Activated CD4-positive, alpha-beta T cell treated with anti-CD3 and anti-CD28 coated beads, Interleukin-2, amount 10 ng/mL, durations not matched to agents 24 days and 14 days (primary cell): ENCODE measurements at places on chromosomes 3 and 15. TPM values are rescaled to one million over a fixed set of nuclear protein-coding genes. Genes with fewer than 3 reads are reported as not detected.

GRCh38 chr3:46865031-46865507, 1.8 kb upstream of the MYL3 start:
- H3K4me3 ChIP-seq: no peak overlapping the region
- no peak for DNase-seq
- H3K27ac ChIP-seq: no peak overlapping the region

DNA sequence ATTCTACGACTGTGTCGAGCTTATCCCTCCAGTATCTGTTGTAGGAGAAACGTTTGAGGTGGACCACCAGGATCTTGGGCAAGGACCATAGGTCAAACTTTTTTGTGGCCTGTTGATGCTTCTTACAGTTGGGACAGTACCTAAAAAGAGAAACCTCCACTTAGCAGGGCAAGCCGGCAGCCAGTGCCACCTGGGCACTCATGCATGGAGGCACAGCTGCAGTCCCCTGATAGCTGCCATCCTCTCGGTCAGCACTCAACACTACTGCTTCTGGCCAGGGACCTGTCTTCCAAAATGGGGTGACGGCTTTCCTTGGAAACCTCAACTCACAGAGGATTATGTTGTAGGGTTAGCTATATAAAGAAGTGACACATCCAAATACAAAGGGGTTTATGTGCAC, 7.0 kb upstream of the C3orf62 start:
- DNase-seq: no peak
- peaks cover 69% of the 10 kb centered on the region for H3K36me3 ChIP-seq
- no peak overlapping the region for H3K27ac ChIP-seq
- peaks cover 2% of the 10 kb centered on the region for H3K4me1 ChIP-seq

Gene TMEM115
- 20.3 and 20.5 TPM in 2 replicates for total RNA-seq

- no peak for DNase-seq
- peaks cover 20% of the 10 kb centered on the region for H3K4me1 ChIP-seq
- H3K27ac ChIP-seq: peak overlapping the region; percentile 12
- peaks cover 59% of the 10 kb centered on the region for H3K36me3 ChIP-seq
- no peaks in the 10 kb centered on the region for H3K27me3 ChIP-seq
These were observed 6.4 kb downstream of the WDR73 start for GRCh38 chr15:84647726-84648125.

Gene VEPH1
- not detected in 2 replicates for total RNA-seq

Gene BFSP2
- not detected in 2 replicates for total RNA-seq

DNA sequence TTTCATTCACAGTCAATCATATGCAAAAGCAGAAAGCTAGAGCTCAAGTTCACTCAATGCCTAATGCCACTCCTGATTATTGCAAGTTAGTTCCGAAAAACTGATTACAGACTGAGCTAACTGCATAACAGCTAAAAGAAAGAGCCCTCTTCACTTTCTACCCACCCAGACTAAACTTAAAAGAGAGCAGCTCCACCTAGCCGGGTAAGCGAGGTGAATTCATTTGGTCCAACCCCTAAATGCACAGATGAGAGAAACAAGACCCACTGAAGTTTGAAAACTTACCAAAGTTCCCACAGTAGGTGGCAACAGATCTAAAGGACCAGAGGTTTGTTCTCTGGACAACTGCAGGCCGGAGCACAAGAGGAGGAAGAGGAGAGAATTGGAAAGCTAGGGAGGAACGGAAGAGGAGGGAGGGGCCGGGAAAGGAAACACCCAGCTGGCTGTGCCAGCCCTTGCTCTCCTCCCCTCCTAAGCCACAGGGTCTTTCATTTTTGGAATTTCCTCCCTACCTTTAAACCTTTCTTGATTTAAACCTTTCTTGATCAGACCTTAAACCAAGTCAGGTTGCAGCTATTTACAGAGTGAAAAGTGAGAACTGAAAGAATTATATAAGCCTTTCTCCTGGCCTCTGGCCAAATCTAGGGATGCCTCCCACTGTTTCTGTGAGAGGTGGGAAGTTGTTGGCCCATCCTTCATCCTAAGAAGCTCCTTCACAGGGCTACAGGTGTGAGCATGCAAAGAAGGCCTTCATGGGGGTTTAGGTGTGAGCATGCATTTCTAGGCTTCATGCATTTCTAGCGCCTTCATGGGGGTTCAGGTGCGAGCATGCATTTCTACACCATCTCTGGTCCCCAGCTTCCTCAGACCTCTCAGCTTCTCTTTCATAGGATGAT, 114.7 kb upstream of the LMOD3 start:
- peaks cover 14% of the 10 kb centered on the region for H3K4me1 ChIP-seq
- peak overlapping the region; percentile 59 for H3K4me3 ChIP-seq
- DNase-seq: no peak
- peaks cover 3% of the 10 kb centered on the region for H3K36me3 ChIP-seq
- no peaks in the 10 kb centered on the region for H3K27me3 ChIP-seq

DNA sequence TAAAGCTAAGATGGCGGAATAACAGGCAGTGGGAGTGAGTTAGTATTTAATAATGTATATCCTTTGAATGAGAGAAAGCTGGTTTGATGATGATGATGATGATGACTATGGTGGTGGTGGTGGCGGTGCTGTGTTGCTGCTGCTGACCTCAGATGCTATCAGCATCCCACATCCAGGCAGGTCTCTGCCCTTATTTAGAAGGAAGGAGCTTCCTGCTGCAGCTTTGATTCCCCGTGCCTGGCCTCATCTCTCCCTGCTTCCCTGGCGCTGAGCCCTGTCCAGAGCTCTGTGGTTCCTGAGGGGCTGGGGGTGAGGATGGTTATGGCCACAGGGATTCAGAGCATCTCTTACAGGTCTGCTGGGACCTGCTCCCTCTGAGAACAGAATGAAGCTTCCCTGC, 73.1 kb downstream of the RAB11A start:
- peaks cover 3% of the 10 kb centered on the region for H3K27me3 ChIP-seq
- no peak overlapping the region for H3K4me3 ChIP-seq
- H3K36me3 ChIP-seq: no peaks in the 10 kb centered on the region
- no peak overlapping the region for H3K27ac ChIP-seq
- DNase-seq: peak; percentile 82

DNA sequence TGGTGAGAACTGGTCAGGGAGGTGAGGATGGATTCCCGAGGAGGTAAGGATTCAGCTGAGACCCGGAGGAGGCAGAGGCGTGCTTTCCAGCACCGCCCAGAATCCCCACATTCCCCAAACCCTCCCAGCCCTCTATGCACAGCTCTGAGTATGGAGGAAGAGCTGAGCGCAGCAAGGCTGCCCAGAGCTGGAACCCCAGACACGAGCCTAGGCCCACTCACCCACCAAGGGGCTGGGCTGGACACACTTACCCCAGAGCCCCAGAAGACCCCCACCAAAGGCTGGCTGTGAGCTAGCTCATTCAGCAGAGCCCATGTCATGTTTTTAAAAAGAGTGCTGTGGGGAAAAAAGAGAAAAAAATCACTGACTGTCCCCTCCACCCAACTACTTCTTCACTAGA, 271.5 kb downstream of the XXYLT1 start:
- H3K4me1 ChIP-seq: no peaks in the 10 kb centered on the region
- no peak for DNase-seq
- H3K27ac ChIP-seq: no peak overlapping the region
- no peak overlapping the region for H3K4me3 ChIP-seq
- no peaks in the 10 kb centered on the region for H3K36me3 ChIP-seq
- H3K27me3 ChIP-seq: peaks cover 11% of the 10 kb centered on the region
